ENCODE measurements at places on chromosomes 3 and 15.

- DNase-seq: no peak
Measured at GRCh38 chr15:51390966-51391422, 49.5 kb downstream of the GLDN start.

DNA sequence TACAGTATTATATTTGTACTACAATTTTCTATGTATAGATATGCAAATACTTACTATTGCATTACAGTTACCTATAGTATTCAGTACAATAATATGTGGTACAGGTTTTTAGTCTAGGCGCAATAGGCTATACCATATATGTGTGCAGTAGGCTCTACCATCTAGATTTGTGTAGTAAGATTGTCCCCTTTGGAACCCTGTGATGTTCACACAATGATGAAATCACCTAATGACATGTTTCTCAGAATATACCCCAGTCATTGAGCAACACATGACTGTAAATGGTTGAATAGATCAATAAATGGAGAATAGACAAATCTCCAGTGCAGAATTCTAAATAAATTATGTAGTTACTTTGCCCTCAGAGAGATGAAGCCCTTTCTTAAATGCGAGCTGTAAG is 17.6 kb upstream of the TMC3 start:
- DNase-seq: no peak

- DNase-seq: no peak
Measured at GRCh38 chr3:116247605-116248004, 197.7 kb downstream of the LSAMP start.

GRCh38 chr3:94693997-94694640 is 631.3 kb downstream of the NSUN3 start:
- DNase-seq: no peak

GRCh38 chr3:3089017-3089416 is 21.2 kb downstream of the IL5RA start:
- DNase-seq: no peak

DNA sequence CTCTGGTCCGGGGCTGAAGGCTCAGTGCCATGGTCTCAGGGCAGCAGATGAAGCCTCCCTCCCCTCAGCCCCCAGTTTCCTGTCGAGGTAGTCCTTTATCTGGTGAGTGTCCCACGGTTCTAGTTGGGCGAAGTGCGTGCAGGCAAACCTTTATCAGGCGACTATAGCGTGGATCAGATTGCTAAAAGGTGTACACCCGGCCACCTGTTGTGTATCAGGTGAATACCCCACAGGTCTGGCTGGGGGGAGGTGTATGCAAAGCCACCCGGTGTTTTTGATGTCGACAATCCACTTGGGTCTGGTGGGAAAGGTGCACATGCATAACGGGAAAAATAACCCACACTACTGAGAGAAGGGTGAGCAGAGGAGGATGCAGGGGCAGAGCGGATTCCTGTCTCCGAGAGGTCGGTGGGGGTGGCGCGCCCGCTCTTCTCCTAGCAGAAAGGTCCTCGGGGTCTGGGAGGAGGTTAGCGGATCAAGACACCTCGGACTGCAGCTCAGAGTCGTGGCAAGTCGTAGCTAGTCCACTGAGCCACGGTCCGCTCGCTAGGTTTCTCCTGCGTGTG is 507 bp downstream of the SLC12A6 start:
- DNase-seq: peak; percentile 31

GRCh38 chr3:59558906-59559720 is 509.3 kb upstream of the CFAP20DC start:
- peak; percentile 44 for DNase-seq

DNA sequence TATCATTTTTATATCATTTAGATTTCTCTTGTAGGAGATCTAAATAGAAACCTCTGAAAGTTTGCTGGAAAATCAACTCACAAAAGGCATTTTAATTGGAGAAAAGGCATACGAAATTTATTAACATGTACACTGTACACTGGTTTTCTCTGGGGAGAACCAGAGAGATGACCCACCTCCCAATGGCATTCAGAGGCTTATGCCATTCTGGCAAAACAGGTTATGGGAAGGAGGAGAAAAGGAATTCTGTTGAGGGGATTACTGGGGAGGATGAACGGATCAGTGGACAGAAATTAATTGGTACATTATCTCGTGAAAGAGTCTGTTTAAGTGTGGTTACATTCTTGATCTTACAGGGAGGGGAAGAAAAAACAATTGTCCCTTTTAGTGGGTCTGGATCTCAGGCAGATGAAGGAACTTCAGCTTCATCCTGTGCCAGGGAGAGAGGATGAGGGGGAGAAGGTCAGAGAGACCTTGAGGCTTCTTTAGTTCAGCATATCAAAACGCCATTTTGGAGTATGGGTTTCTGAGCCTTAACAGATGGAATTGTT is 16.5 kb downstream of the RAB11A start:
- DNase-seq: no peak

GRCh38 chr3:101709126-101709525 is 15.3 kb upstream of the CEP97 start:
- DNase-seq: no peak

DNA sequence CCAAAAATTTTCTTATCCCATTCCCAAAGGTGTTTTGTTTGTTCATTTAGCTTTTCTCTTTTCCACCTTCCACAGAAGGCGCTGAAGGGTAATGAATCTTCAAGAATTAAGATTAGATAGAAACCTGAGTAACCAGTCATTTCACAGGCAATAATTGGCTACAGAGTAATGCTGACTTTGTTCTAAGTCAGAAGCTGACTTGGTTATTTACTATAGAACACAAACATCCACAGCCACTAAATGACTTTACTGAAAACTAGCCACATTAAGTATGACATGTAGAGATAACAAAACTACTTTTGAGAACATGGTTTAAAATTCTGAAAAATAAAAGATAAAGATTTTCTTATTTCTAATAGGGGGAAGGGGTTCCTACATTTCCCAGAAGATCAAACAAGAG is 7.8 kb downstream of the CLDND1 start:
- DNase-seq: no peak

DNA sequence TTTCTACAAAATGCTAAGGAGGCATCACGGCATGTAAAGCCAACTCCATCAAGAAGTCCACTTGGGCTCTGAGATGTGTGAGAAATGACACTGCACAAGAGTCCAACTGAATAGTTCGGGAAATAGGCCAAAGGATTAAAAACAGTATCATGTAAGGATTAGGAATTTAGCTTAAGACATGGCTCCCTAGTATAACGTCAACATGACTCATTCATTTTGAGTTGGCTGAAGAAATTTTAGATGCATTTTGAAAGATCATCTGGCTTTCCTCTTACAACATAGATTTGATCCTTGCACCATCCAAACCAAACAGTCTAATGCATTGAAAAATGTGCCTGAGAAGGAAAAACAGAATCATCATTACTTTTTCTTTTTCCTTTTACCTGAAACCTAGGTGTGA is 109.3 kb upstream of the MME start:
- DNase-seq: no peak

- DNase-seq: no peak
Measured at GRCh38 chr15:48475600-48476395, 144.6 kb downstream of the DUT start.

GRCh38 chr15:96037584-96037983 is 292.9 kb upstream of the NR2F2 start:
- DNase-seq: peak; percentile 28

GRCh38 chr3:107997671-107998070 is 93.2 kb downstream of the CD47 start:
- no peak for DNase-seq

GRCh38 chr3:37730825-37731224 is 130.9 kb upstream of the CTDSPL start:
- DNase-seq: no peak

GRCh38 chr15:25850154-25851111 is 12.7 kb downstream of the ATP10A start:
- peak; percentile 82 for DNase-seq

DNA sequence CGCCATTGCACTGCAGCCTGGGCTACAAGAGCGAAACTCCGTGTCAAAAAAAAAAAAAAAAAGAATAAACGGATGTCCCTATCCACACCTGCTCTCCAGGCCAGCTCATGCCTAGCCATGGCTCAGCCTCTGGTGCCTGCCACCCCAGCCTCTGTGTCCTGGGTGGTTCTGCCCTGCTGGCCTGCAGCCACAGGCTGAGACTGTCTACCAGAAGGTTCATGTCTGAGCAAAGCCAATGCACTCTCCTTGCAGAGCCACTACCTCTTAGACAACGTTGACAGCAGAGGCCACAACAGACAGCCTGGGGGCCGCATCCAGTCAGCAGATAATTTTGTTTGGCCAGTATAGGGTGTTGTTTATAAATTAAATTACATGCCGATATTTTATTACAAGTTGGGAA is 127.7 kb downstream of the ASB7 start:
- DNase-seq: no peak

DNA sequence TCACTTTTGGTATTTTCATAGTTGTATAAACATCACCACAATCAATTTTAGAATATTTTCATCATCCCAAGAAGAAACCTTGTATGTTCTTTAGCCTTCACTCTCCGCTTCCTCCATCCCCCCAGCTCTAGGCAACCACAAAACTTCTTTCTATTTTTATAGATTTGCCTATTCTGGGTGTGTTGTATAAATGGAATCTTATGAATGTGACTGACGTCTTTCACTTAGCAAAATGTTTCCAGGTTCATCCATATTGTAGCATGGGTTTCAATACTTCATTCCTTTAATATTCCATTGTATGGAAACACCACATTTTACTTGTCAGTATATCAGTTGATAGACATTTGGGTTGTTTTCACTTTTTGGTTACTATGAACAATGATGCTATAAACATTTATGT is 335.8 kb upstream of the GOLIM4 start:
- DNase-seq: no peak

DNA sequence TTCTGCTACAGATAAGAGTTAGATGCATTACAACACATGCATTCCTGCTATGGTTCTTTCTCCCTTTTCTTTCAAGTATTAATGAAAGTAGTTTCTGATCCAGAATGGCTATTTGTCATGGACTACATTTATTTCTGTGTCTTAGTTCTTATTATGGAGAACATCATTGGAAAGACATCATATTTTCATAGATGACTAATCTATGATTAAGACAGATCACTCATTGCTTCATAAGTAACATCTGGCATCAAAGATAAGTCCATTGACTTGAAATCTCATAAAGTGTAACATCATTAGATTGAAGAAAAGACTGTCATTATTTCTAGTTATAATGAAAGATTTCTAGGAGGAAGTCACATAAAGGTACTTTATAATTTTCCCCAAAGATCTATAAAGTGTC is 366.7 kb downstream of the NSUN3 start:
- no peak for DNase-seq

- DNase-seq: no peak
Measured at GRCh38 chr3:84442533-84442932, 516.3 kb upstream of the CADM2 start.

DNA sequence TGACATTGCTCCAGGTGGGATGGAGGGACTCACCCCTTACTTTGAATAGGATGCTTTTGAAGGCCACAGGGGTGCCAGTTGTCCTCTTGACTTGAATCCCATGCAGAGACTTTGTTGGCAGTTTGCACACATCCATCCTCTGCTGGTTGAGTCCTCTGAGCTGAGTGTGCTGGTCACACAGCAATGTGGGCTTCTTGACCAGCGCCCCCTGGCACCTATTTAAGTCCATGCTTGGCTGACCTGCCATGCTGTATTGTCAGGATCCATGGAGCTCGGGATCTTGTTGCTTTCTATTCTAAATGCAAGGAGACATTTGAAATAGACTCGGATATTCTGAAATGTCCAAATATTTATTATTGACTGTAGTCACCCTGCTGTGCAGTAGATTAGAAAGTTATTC is 19.8 kb downstream of the RAB7A start:
- DNase-seq: no peak

GRCh38 chr15:89030311-89030710 is 57.9 kb upstream of the ABHD2 start:
- no peak for DNase-seq

DNA sequence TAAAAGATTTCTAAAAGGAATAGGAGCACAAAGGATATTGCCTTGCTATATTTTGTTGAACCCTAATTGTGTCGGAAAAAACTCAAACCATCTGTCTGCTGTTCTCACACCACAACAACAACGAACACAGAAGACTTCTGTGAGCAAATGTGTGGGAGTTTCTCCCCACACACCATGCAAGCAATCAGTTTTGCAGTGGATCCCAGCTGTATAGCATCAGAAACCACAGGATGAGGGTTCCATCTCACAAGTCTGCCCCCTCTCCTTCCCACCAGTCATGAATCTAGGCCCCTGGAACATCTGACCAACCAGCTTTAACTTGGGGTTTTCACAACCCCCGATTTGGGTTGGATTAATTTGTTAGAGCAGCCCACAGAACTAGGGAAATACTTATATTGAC is 91.3 kb upstream of the SLC4A7 start:
- DNase-seq: no peak

- no peak for DNase-seq
Measured at GRCh38 chr3:172135820-172136219, 96.4 kb downstream of the FNDC3B start.

GRCh38 chr3:159919873-159920272 is 68.8 kb upstream of the IL12A start:
- peak; percentile 19 for DNase-seq

GRCh38 chr3:47385007-47385406 is 4.2 kb downstream of the PTPN23 start:
- DNase-seq: no peak

GRCh38 chr3:107911337-107912000 is 179.4 kb downstream of the CD47 start:
- DNase-seq: no peak

DNA sequence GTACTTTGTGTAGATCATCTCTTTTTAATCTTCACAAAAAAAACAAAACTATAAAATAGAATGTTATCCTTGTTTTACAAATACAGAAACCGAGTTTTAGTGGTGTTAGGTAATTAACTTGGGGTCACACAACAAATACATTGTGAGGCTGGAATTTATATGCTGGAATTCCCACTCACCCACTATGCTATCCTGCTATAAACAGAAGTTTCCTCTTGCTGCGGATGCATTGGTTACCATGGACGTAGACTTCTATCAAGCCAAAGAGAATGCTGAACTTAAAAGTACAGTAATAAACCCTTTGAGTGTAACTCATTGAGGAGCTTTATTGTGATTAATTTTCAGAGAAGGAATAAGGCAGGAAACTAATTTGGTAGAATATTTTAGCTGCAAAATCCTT is 9.2 kb downstream of the SNAP23 start:
- DNase-seq: no peak

- DNase-seq: no peak
Measured at GRCh38 chr15:75712668-75713337, at the start of gene CSPG4. Gene CSPG4 (minus strand): TSS chr15:75712848. CDS start chr15:75712755, 93 bp downstream.

GRCh38 chr15:63252292-63252691 is 25.1 kb upstream of the APH1B start:
- no peak for DNase-seq
